Bone marrow (tissue), 2 donors: ENCODE measurements at places on chromosomes 13 and 19.
A peak's percentile ranks its signal among the peaks of the same experiment; 100 is the strongest.

GRCh38 chr13:101986316-101986715 lies 415.5 kb downstream of the FGF14 start:
- DNase-seq, result no peak

- peak; percentile 56 for DNase-seq
These were observed 91.8 kb downstream of the UBL3 start for GRCh38 chr13:29758531-29759114.

GRCh38 chr13:89930861-89931260 lies 1416.6 kb upstream of the MIR17HG start:
- no peak for DNase-seq

DNA sequence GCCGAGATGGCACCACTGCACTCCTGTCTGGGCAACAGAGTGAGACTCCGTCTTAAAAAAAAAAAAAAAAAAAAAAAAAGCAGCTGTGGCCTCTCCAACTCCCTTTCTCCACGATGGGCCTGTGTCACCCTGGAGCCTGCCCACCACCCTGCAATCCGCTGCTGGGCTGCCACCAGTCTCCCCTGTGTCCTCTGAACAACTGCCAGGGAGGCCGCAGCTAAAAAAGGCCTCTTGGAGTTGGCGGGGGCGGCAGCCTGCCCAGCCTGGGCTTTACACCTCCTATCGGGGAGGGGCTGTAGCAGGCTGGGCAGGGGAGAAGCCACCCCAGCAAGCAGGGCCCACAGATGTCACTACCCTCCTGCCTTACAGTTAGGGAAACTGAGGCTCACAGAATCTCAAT lies 3.5 kb downstream of the CDC37 start:
- DNase-seq, result no peak

DNA sequence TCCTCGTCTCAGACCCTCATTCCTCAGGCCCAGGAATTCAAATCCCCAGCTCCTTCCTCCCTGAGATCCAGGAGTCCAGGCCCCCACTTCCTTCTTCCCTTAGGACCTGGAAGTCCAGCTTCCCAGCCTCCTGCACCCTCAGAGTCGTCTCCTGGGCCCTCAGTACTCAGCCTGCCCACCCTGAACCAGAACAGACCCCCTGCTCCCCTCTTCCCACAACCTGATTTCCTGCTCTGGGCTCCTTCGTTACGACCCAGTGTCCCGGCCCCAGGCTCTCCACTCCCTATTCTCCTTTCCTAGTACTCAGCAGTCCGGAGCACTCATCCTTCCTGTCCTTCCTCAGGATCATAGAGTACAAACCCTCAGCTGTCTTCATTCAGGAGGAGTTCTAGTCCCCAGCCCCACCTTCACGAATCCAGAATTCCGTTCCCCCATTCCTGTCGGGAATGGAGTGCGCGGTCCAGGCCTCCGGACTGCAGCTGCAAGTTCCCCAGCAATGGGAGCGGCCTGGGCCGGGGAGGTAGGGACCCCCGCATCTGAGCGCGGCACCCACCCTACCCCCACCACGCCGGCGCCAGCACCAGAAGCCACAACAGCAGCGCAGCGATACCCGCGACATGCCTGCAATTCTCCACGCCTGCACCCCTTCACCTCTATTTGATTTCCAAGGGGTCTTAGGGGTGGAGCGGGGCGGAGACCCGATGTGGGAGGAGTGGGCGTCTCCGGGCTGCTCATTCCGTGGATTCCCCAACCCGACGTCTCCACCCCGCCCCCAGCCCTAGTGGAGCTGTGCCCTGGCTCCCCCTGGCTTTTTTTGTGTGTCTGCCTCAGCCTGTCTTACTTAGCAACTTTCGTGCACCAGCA lies 12.7 kb downstream of the EGLN2 start:
- no peak for DNase-seq

- DNase-seq, result peak; percentile 26
These were observed 1.1 kb upstream of the SSBP4 start for GRCh38 chr19:18418029-18418482.

DNA sequence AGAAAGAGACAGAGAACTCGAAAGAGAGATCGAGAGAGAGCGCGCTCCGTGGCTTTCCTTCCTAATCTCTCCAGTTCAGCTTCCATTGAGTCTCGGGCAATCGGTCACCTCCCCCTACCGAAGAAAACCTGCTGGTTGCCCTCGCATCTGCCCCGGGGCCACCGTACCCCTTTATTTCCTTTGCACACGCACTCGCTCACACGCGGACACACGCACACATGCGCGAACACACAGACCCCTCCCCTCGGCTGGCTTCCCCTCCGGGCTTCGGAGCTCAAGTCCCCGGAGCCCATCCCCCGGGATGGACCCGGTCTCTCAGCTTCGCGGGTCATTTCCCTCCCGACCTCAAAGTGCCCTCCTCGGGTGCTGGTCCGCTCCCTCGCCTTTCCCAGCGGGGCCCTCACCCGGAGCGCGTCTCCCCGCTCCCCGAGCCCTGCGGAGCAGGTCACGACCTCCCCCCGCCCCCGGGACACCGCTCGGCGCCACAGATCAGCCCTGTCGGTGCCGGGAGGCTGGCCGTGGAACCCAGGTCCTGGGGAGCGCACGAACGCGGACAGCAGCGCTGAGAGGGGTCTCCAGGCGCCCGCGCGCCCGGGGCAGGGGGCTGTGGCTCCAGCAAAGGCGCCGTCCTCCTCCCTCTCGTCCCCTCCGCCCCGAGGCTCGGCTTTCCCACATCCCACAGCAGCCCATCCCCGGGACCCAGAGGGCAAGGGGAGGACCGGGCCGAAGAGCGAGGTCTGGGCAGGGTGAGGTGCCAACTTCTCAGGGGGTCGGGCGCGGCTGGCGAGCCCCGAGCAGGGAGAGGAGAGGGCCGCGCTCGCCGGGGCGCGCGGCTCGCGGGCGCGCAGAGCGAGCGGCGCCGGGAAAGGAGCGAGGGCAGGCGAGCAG lies 1.8 kb downstream of the DACH1 start:
- DNase-seq, result peak; percentile 61

GRCh38 chr13:71306821-71307220 lies 560.2 kb downstream of the DACH1 start:
- no peak for DNase-seq

- no peak for DNase-seq
These were observed 16.0 kb upstream of the EIF3G start for GRCh38 chr19:10135551-10136334.

- DNase-seq, result no peak
These were observed 33.8 kb upstream of the MEDAG start for GRCh38 chr13:30872276-30872594.

DNA sequence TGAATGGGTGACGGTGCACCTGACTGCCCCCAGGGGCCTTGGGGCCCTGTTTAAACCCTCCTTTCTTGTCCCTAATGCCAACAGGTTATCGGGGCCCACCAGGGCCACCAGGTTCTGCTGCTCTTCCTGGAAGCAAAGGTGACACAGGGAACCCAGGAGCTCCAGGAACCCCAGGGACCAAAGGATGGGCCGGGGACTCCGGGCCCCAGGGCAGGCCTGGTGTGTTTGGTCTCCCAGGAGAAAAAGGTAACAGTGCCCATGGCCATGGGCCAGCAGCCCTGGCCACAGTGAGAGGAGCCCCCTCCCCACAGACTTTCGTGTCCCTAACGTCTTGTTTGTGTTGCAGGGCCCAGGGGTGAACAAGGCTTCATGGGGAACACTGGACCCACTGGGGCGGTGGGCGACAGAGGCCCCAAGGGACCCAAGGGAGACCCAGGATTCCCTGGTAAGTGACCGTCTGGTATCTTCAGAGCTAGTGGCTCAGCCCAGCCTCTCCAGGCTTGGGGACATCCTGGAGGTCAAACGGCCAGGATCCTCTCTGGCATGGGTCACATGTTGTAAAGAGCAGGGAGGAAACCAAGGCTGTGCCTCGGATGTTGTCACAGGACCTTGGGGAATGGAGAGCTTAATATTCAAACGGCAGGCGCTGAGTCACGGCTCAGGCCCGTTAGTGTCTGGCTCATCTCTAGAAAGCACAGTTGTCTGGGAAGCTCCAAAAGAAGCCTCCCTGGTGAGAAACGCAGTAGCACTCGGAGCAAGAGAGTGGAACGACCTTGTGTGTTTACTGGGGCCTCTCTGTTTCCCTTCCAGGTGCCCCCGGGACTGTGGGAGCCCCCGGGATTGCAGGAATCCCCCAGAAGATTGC lies 58.3 kb downstream of the RAB20 start:
- no peak for DNase-seq

GRCh38 chr13:98706446-98707110 lies 45.9 kb downstream of the SLC15A1 start:
- no peak for DNase-seq

DNA sequence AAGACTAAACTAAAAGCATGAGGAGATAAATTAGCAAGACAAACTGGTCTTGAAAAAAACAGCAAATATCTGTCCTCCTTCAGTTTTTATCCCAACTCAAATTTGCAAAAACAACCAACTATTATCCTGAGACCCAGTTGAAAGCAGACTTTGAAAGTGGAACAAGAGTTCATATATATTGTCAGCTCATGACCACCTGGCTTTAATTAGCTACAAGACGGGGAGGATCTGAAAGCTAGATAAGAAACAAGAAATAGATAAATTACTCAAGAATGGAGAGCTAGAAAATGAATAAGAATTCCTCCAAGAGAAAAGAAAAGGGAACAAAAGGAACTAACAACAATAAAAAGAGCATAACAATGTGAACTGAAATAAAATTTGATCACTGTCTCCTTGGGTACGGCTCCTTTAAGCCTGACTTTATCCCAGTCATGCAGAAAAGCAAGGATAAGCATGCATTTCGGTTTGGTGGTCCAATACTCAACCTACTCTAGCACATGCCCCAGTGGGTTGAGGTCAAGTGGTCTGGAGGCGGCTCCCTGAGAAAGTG lies 246.9 kb downstream of the DCLK1 start:
- no peak for DNase-seq

GRCh38 chr13:29679396-29680053 lies 84.0 kb upstream of the SLC7A1 start:
- no peak for DNase-seq
